ENCODE measurements at places on chromosomes 2 and 18. TPM values are rescaled to one million over a fixed set of nuclear protein-coding genes. Genes with fewer than 3 reads are reported as not detected.

The FBXO36 gene
- total RNA-seq: 1.2 TPM

The TEX44 gene
- total RNA-seq: not detected

The TXNDC2 gene
- total RNA-seq: not detected

The NAT8 gene
- total RNA-seq: not detected

The MARCO gene
- 0.92 TPM for total RNA-seq

The MOCOS gene
- 0.38 TPM for total RNA-seq

The MRPL53 gene
- total RNA-seq: 134 TPM

The CIAO1 gene
- total RNA-seq: 56.1 TPM

The SIX3 gene
- not detected for total RNA-seq

The STON1 gene
- 6.7 TPM for total RNA-seq

The GIGYF2 gene
- 62.5 TPM for total RNA-seq

The TUBB8B gene
- not detected for total RNA-seq

The CYP27A1 gene
- 5.2 TPM for total RNA-seq

The OXER1 gene
- 0.94 TPM for total RNA-seq

The KIF1A gene
- total RNA-seq: 10.2 TPM

The ORC2 gene
- 24.9 TPM for total RNA-seq

The DPP10 gene
- 0.13 TPM for total RNA-seq

The GPC1 gene
- total RNA-seq: 291 TPM

The BMP10 gene
- total RNA-seq: 0.83 TPM

The CCDC74B gene
- 0.81 TPM for total RNA-seq

The OTOS gene
- not detected for total RNA-seq

The CNGA3 gene
- not detected for total RNA-seq

The TRABD2A gene
- total RNA-seq: 0.54 TPM

The ANKRD29 gene
- 3.9 TPM for total RNA-seq

The PLEKHH2 gene
- 5.2 TPM for total RNA-seq

The LRRTM1 gene
- total RNA-seq: 0.32 TPM

The C2orf81 gene
- 1.1 TPM for total RNA-seq

The COL4A3 gene
- total RNA-seq: 1.6 TPM

The HOXD1 gene
- total RNA-seq: 0.59 TPM

The MERTK gene
- total RNA-seq: 5.8 TPM

The C2orf78 gene
- total RNA-seq: not detected

The PTCD3 gene
- total RNA-seq: 146 TPM

The RASGRP3 gene
- total RNA-seq: 49.4 TPM

The FAM161A gene
- 1.9 TPM for total RNA-seq

The GALNT5 gene
- 0.35 TPM for total RNA-seq

The RUFY4 gene
- not detected for total RNA-seq

The CXCR2 gene
- 2.2 TPM for total RNA-seq

The HOXD13 gene
- total RNA-seq: not detected

The UGT1A10 gene
- total RNA-seq: not detected

The WDPCP gene
- 27.3 TPM for total RNA-seq

The ATP6V1C2 gene
- total RNA-seq: 0.24 TPM

The ACOXL gene
- total RNA-seq: not detected

The ST6GAL2 gene
- total RNA-seq: 0.38 TPM

The FSIP2 gene
- total RNA-seq: 0.40 TPM

The FHOD3 gene
- 311 TPM for total RNA-seq

The MOGAT1 gene
- total RNA-seq: 0.24 TPM

The TMEM200C gene
- 1.0 TPM for total RNA-seq

All from cardiac septum (tissue), 1 donor.